ENCODE measurements at places on chromosomes 16 and 17.

DNA sequence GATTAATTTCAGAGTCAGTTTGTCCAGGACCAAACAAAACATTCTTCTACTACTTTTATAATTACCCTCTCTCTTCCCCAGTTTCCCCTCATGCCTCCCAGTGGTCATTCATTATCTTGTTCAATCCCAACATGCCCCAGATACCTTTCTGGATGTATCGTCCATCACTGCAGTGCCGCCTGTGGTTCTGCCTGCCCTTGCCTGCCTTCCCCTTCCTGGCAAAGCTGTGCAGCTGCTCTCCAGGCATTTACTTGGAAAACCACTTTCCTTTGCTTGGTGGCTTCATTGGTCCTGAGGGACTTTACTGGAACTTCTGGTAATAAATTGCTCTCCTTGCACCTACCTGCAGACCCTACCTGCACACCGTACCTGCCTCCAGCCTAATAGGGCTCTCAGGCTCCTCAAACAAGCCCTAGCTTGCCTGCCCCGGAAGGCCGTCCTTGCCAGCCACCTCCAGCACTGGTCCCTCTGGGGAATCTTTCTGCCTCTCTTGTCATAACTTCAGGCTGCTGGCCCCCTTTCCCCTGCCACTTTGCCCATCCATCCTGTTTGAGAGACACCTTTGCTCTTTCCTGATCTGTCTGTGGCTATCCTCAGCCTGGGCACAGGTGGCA, 19.5 kb upstream of the MSI2 start:
- no peak for DNase-seq

- DNase-seq = no peak
Observed at GRCh38 chr17:1071103-1071825, 74.3 kb downstream of the TIMM22 start.

GRCh38 chr17:81401723-81402529, 6.7 kb downstream of the BAHCC1 start:
- no peak for DNase-seq

DNA sequence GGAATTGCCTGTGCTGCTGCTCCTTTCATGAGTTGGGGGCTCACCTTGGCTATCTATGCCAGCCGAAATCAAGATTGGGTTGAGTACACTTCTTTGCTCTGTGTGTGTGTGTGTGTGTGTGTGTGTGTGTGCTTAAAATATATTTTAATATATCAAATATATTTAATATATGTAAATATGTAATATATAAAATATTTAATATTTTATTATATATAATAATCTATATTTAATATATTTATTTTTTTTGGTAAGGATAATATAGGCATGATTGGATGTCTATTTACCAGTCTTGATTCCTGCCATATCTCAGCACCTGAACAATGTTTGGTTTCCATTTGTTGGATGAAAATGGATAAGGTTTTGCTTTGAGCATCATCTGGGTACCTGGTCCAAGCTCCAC, 399.3 kb downstream of the CA10 start:
- no peak for DNase-seq

DNA sequence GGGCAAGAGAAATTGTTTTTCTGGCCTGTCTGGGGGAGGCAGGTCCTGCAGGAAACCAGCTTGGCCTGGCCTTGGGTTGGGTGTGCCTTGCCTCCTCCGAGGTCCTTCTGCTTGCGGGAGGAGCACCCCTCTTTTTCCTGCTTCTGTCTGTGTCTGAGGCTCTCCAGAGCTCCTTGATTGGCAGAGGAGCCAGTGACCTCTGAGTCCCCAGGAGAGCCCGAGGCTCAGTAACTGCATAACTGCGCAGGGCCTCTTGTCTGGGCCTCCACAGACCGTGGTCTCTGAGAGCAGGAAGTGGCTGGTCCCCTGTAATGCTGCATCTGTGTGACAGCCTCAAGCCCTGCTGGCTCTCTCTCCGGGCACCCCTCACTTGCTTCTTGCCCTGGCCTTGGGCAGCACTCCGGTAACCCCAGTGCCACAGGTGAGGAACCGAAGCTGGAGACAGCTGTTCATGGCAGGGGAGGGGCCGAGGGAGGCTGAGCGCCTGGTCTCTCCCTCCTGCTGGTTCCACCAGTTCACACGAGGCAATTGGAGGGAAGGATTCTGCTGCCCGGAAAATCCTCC, 1.6 kb downstream of the CAPN15 start:
- peak; percentile 36 for DNase-seq

DNA sequence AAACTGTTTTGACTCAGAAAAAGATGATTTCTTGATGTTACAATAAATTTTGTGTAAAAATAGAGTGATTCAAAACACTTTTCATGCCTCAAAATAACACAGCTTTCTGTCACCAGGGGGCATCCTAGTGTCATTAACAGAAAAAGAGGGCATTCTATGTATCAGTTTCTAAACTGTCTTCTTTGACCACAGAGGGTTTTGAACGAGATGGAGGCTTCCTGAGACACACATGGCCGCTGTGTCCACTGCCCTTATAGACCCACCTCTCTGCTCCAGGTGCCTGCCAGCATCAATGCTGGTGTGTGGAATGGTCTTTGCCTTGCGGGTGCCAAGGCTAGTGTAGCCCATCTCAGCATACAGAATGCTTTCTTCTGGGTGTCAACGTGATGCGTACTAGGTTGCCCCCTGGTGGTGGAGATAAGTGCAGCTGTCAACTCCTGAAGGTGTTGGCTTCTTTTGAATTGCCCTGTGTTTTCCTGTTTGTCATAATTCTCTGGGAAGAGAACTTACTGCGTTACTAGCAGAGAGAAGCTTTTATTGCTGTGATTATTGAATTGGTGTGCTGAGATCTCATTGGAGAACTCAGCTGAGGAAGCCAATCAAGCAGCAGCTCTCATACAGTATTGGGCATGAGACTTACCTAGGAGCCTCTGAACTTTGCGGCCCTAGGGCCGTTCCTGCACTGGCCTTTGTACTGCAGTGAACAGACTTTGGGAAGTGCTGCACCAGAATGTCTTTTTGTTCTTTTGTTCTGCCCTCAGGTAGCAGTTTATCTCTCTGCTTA, 38.6 kb downstream of the USP10 start:
- DNase-seq = peak; percentile 77

DNA sequence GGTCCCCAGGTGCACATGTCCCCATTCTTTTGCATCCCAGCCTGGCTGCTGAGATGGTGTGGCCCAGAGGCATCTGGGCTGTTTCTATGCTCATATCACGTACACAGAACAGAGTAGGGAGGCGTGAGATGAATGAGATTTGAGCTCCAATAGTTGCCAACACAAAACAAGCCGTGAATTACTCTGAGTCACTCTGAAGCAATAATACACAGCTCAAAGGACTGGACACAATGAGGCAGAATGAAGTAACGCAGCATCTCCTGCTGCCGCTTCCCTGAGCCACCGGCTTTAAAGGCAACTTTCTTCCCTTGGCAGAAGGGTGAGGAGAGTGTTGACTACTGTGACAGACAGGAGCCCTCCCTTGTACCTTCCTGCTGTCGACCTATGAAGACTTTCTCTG, 33.9 kb upstream of the CLEC18B start:
- DNase-seq = no peak

DNA sequence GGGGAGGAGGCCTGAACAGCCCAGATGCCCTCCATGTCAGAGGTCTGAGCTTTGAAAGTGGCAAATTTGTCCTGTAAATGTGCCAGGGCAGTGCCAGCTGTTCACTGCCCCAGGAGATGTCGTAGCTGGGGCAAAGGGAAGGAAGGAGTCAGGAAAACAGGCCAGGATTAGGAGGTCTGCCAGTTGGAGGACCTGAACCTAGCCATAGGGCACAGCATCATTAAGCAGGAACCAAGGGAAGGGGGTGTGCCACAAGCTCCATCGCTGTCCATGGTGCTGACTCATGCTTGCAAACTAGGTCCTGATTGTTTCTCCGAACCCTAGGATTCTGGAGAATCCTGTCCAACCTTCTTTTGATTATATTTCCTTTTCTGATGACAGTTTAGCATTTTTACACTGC, 124.2 kb downstream of the TMEM132E start:
- peak; percentile 2 for DNase-seq

DNA sequence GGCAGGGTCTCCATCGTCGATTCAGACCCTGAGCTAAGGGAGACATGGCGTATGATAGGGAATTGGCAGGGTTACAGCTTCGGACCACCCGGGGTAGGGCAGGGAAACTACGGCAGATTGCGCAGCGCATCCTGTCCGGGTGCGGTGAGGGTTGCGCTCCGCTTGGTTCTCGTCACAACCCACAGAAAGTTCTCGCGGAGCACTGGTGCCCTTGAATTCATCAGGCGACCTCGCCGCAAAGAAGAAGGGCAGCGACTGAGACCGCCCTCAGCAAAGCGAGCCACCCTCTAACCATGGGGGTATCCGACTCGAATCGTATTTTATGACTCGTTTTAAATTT, 1.2 kb downstream of the HS3ST3B1 start:
- DNase-seq = peak; percentile 63

GRCh38 chr16:71296584-71297340, 7.6 kb upstream of the CMTR2 start:
- no peak for DNase-seq

- DNase-seq = no peak
Observed at GRCh38 chr17:31294231-31294630, 2.8 kb downstream of the OMG start.

DNA sequence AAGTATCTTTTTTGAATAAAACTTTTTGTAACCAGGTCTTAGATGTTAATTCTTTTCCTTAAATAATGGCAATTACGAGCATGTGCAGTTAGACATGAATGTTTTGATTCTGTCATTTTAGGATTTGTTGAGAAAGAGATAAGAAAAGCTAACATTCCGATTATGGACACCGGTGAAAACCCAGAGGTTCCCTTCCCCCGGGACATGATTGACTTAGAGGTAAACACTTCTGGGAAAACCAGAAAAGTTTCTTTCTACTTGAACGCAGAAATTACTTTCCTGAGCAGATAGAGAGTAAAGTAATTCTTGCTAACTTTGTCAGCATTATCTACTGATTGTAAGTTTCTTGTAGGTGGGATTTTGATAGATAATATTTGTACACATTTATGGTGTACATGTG, 9.2 kb downstream of the ATP6V0A1 start:
- no peak for DNase-seq
